ENCODE measurements at places on chromosomes 16 and 17.

- no peak for DNase-seq
These were observed 33.4 kb downstream of the CDH13 start for GRCh38 chr16:82660075-82660645.

DNA sequence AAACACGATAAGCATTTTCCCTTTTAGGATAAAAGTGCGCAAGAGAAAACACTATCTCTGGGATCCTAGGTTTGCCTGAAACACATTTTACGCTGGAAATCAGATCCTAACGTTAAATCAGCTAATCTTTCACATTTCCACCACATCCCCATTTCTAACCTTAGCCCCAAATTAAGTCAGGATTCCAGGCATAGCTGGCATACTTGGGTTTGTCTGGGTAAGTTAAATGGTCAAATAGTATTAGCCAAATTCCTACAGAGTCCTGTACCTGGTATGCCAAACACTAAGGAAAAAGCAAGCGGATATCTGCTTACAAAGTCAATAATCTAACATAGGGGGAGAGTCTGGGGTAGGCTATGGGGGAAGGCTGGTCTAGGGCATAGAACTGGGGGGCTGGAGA, 557.4 kb upstream of the ZFHX3 start:
- DNase-seq: no peak

DNA sequence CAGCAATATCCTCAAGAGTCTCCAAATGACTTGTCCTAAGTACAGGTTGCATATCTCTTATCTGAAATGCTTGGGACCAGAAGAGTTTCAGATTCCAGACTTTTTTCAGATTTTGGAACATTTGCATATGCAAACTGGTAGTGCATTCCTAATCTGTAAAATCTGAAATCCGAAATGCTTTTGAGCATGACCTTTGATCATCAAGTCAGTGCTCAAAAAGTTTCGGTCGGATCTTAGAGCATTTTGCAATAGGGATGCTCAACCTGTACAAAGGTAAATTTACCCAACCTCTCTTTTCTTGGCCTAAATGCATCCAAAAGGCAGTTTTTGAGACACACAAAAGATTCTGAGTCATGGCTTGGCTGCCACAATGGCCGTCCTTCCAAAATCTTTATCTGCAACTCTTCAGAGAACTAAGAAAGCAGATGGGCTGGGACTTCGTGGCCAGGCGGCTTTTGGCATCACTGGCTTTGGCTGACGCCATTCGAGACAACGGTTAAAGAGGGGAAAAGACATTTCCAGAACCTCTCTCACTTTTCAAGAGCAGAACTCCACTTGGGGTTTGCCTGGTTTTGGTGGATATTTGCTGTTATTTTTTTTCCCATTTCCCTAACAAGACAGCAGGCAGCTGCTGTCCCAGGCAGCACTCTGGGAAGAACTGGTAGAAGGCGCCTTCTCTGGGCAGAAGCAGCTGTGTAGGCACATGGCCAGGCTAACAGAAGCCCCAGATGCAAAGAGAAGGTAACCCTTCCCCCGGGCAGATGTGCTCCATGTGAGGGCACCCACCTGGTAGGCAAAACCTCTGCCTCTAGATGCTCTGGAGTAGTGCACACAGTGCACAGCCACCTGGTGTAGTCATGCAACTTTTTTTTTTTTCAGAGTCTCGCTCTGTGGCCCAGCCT, 8.9 kb downstream of the CPPED1 start:
- DNase-seq: no peak

- DNase-seq: no peak
These were observed 34.1 kb upstream of the MMP2 start for GRCh38 chr16:55444754-55445485.

- no peak for DNase-seq
These were observed 8.5 kb downstream of the MMP28 start for GRCh38 chr17:35786941-35787432.

DNA sequence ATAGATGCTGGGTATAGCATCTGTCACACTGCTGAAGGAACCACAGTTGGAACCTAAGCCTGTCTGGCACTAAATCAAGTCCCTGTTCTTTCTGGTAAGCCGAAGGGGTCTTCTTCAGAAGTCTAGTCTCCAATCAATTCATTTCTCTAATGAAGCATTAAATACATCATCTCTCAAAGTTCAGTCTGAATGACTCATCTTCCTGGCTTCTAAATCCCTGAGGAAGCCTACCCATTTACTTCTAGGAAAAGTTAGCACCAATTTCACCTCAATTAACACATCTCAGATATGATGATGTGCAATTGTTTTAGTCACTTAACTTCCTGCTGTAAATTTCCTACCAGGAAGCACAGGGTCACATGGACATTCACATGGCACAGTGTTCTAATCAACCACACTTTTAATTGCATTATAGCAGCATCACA, 49.9 kb downstream of the TEX14 start:
- DNase-seq: no peak

GRCh38 chr17:59669411-59669810, 37.8 kb downstream of the PTRH2 start:
- no peak for DNase-seq

DNA sequence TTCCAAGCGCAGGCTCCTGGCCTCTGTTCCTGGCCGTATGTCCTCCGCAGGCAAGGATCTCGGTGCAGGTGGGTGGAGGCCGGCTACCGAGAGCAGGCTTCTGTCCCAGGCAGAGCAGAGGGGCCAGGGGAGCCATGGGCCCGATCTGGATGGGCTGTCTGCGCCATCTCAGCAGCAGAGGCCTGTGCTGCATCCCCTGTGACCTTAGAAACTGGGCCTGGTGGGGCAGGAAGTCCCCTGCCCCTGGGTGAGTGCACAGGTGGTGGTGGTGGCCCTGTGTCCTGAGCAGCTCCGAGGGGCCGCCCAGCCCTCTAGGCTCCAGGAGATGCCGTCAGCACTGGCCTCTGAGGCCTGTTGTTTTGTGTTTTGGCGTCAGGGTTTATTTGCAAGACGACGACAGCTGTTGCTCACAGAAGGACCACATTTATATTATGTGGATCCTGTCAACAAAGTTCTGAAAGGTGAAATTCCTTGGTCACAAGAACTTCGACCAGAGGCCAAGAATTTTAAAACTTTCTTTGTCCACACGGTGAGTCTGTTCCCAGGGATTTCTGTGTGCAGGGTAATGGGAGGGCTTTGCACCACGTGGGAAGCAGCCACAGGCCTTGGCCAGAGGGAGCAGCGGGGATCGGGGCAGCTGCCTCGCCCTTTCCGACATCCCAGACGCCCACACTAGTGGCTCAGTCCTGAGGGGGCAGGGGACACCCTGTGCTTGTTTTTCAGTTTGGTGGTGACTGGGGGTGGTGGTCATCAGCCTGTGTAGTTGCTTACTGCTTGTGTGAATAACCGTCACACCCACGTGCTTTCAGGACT, 59.1 kb downstream of the PDPK1 start:
- no peak for DNase-seq

DNA sequence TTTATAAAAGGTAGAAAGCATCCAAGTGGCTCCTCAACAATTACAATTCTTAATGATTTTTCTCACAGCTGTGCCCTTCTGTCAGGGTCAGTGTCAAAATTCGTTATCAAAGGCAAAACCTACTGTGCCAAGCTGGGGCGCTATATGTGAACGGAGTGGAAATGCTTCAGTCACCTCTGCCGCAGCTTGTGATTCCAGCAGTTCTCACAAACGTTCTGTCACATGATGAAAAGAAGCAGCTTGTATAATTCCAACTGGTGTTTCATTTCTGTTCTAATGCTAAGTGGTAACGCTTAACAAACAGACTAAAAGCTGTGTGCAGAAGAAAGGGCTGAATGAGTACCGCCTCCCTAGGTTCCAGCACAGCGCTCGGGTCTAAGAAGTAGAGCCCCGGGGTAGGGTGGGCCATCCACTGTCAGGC, 14.2 kb downstream of the PLD6 start:
- DNase-seq: no peak

DNA sequence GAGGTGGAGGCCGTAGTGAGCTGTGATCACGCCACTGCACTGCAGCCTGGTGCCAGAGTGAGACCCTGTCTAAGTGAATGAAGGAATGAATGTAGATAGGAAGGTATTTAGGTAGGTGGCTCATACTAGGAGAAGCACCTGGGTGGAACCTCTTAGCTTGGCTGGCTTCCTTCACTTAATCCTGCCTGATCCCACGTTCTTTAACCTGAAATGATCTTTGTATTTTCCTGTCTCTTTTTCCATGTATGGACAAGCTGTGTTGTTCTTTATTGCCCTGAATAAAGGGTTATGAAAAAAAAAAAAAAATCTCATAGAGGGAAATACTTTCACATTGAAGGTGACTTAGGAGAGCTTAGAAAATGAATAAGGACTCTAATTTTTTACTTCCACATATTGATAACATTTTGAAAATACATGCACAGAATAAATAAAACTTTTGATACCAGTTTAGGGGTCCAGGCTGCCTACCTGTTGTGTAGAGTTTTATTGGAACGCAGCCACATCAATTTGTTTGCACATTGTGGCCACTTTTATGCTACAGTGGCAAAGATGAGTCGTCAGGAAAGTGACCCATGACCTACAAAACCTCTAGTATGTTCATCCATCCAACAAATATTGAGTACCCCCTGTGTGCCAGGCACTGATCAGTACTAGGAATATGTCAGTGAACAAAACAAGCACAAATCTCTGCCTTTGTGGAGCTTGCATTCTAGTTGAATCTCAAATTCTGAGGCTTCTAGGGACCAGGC, 44.6 kb downstream of the VPS35L start:
- DNase-seq: no peak

- no peak for DNase-seq
These were observed 33.6 kb upstream of the CPPED1 start for GRCh38 chr16:12837291-12837690.

DNA sequence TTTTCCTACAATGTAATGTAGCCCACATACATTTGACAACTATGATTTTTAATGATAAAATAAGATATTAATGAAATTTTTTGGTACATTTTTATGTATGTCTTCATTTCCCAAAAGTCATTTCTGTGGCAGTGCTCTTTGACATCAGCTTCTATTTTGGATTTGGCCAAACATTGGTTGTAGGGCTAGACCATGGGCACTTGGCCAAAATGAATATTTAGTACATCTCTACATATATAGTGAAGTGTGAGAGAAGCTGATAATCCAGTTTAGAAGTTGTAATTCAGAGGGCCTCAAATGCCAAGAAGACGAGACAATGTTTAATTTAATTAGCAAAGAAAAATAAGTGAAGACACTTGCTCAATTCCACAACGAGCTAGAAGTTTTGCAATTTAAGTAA, 724.9 kb upstream of the SOX9 start:
- no peak for DNase-seq

GRCh38 chr16:4882000-4882632, 34.8 kb downstream of the UBN1 start:
- DNase-seq: no peak

DNA sequence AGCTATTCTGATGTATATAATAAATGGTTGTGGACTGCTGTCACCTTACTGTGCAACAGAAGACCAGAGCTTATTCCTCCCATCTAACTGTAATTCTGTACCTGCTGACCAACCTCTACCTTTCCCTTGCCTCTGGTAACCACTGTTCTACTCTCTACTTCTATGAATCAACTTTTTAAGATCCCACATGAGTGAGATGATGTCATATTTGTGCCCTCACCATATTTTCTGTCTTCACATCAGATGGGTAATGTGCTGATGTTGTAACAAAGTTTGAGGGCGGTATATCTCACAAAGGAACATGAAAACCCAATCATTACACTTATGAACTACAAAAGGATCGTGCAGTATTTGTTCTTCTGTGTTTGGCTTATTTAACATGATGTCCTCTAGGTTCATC, 16.8 kb downstream of the BRD7 start:
- no peak for DNase-seq

- no peak for DNase-seq
These were observed 247.0 kb downstream of the GSG1L start for GRCh38 chr16:27816561-27816960.

DNA sequence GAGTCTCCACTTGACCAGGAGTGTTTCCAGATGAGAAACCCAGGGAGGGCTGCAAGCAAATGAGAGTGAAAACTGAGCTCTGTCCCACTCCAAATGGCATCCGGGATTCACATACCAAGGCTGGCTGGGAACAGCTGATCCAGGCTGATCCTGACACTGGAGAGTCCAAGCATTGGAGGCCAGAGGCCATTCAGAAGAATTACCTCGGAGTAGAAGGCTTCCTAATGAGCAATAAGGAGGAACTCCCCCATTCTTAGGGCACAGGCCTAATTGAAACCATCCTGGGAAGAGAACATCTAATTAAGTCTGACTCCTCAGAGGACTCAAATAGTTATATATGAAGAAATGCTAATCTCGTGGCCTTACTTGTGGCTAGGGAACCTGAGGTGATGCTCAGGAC, 142.8 kb downstream of the PRKCA start:
- DNase-seq: no peak

DNA sequence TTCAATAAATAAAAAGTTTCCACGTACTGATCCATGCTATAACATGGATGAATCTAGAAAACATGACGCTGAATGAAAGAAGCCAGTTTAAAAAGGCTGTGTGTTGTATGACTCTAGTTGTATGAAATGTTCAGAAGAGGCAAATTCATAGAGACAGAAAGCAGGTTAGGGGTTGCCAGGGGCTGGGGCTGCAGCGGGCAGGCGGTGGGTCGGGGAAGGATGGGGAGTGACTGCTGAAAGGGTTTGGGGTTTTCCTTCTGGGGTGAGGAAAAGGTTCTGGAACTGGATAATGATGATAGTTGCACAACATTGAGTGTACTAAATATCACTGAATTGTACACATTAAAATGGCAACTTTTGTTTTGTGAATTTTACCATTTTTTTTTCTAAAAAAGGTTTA, 36.3 kb downstream of the NOL11 start:
- no peak for DNase-seq

DNA sequence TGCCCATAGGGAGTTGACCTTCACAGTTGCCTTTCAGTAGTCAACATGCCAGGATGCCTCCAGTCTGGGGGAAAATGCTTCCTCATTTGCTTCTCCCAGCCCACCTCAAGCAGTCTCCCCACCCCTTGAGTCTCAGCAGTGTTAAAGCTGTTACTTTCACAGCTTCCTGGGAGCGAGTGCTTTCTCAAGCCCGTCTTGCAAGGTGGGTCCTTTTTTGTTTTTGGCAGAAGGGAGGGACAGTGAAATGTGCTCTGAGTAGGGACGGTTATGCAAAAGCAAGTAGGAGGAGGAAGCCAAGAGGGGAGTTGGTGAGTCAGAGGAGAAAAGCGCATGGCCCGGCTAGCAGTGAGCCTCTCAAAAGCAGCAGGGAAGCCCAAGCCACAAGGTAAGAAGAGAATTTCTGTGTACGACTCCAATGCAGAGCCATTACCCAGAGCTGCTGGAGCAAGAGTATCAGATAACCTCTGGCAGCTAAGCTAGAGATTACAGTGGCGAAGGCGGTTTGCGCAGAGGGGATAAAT, at the start of gene CHST4:
Gene CHST4, plus strand, starts transcription at position 316 of the 521 bp plus-strand sequence. CDS start 10,252 bp downstream, outside the sequence.
- no peak for DNase-seq

GRCh38 chr16:50706250-50706649, 12.8 kb downstream of the NOD2 start:
- no peak for DNase-seq

GRCh38 chr17:16817201-16817600, 127.2 kb downstream of the CCDC144A start:
- DNase-seq: no peak

GRCh38 chr17:71519285-71519684, 601.5 kb upstream of the SOX9 start:
- no peak for DNase-seq

GRCh38 chr17:33595828-33596227, 302.7 kb upstream of the ASIC2 start:
- DNase-seq: no peak

GRCh38 chr16:69928856-69929400, 22.2 kb upstream of the CLEC18A start:
- no peak for DNase-seq
